ENCODE measurements at places on chromosomes 2 and 18.
A peak's percentile ranks its signal among the peaks of the same experiment; 100 is the strongest.

- no peak for DNase-seq
- no peak overlapping the region for H3K27ac ChIP-seq
- H3K4me3 ChIP-seq, result no peak overlapping the region
- H3K4me1 ChIP-seq, result no peaks in the 10 kb centered on the region
- H3K27me3 ChIP-seq, result no peaks in the 10 kb centered on the region
- no peaks in the 10 kb centered on the region for H3K36me3 ChIP-seq
Measured at GRCh38 chr18:78773819-78774218, 205.8 kb upstream of the SALL3 start.

DNA sequence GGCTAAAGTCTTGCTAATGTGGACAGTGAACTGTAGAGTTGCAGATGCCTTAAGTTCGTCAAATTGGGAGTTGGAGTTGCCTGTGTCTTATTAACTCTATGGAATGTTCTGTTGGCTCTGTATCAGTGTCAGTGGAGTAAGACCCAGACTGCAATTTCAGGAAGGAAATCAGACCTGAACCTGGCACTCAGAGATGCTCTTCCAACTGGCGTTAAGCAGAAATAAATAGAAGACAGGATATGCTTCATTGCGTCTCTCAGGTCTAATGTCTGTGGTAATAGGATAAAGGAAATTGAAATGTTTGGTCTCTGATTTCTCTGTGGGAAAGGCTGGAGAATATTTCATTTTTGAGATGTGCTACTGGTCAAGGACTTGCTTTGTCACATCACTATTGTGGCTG lies 846.7 kb upstream of the ID2 start:
- no peaks in the 10 kb centered on the region for H3K4me1 ChIP-seq
- no peak overlapping the region for H3K4me3 ChIP-seq
- H3K36me3 ChIP-seq, result no peaks in the 10 kb centered on the region

GRCh38 chr2:238811759-238812158 lies 36.1 kb upstream of the TWIST2 start:
- no peaks in the 10 kb centered on the region for H3K36me3 ChIP-seq
- H3K27ac ChIP-seq, result no peak overlapping the region
- no peaks in the 10 kb centered on the region for H3K4me1 ChIP-seq
- no peaks in the 10 kb centered on the region for H3K27me3 ChIP-seq
- DNase-seq, result no peak

DNA sequence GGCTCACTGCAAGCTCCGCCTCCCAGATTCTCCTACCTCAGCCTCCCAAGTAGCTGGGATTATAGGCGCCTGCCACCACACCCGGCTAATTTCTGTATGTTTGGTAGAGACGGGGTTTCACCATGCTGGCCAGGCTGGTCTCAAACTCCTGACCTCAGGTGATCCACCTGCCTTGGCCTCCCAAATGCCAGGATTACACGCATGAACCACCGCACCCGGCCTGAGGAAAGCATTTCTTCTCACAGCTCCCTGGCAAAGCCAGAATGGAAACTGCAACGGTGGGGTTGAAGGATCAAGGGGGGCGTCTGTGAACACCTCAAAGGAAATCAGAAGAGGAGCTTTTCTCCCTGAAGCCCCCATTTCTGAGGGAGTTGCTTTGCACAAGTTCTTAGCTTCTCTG lies 11.2 kb upstream of the TEX51 start:
- no peaks in the 10 kb centered on the region for H3K36me3 ChIP-seq
- H3K4me3 ChIP-seq, result no peak overlapping the region

DNA sequence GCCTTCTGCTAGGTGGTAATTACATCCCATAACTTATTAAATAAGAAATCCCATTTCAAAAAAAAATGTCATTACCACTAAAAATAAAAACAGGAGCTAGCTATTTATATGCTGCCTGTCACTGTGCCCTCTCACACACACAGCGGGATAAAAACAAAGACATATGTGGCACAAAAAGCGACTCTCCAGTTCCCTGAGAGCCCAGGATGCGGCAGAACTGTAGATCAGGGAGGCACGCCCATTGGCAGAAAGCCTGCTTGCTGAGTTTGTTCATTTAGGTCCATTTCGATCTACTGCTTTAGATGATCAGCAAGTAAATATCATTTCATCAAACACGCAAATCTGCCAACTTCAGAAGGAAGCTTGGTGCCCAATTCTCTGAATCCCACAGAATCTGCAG lies 124.4 kb downstream of the TMEM163 start:
- DNase-seq, result no peak
- no peaks in the 10 kb centered on the region for H3K27me3 ChIP-seq

- H3K4me1 ChIP-seq, result no peaks in the 10 kb centered on the region
- DNase-seq, result no peak
- H3K27me3 ChIP-seq, result peaks cover 14% of the 10 kb centered on the region
- H3K4me3 ChIP-seq, result no peak overlapping the region
Measured at GRCh38 chr18:76515576-76515975, 20.5 kb upstream of the ZNF516 start.

DNA sequence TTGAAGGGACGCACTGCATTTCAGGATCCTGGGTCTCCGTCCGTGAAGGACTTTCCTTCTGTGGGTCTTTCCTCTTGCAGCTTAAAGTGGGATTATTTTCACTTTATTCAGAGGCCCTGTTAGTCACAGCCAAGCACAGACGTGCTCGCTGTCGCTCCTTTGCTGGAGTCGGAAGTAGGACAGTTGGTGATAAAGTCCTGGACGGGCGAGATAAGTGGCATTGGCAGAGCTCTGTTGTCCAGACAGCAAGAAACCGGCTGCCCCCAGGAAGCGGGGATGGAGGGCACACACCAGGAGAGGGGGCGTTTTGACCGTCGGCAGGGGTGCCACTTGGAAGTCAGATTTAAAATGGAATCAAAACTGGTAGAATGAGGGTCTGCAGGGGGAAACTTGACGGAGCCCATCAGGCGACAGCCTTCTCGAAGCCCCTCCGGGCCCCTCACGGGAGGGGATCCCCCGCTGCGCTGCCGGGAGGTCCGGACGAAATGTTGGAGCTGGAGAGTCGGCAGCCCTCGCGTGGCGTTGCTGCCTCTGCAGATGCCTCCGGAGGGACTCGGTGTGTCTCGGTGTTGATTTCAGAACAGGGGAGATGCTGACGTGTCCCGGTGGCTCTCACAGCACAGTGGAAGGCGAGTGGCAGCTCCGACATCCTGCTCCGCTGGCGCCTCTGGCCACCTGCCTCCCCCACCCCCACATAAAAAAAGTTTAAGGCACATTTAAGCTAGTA lies 124.2 kb downstream of the NFATC1 start:
- H3K27me3 ChIP-seq, result no peaks in the 10 kb centered on the region
- H3K4me3 ChIP-seq, result peak overlapping the region; percentile 23
- H3K36me3 ChIP-seq, result no peaks in the 10 kb centered on the region
- no peak overlapping the region for H3K27ac ChIP-seq
- DNase-seq, result no peak

GRCh38 chr18:10525697-10526560 lies at the start of gene NAPG:
Gene NAPG, plus strand, starts transcription at chr18:10526027. Its CDS starts 76 bp downstream, at chr18:10526103.
- H3K4me1 ChIP-seq, result peaks cover 3% of the 10 kb centered on the region
- H3K27me3 ChIP-seq, result no peaks in the 10 kb centered on the region
- H3K36me3 ChIP-seq, result peaks cover 4% of the 10 kb centered on the region
- DNase-seq, result peak; percentile 94

GRCh38 chr2:42008241-42008921 lies 39.4 kb upstream of the PKDCC start:
- H3K27ac ChIP-seq, result no peak overlapping the region
- H3K4me3 ChIP-seq, result no peak overlapping the region
- H3K36me3 ChIP-seq, result no peaks in the 10 kb centered on the region
- H3K4me1 ChIP-seq, result no peaks in the 10 kb centered on the region
- no peaks in the 10 kb centered on the region for H3K27me3 ChIP-seq

- H3K27me3 ChIP-seq, result no peaks in the 10 kb centered on the region
- no peak overlapping the region for H3K27ac ChIP-seq
- no peaks in the 10 kb centered on the region for H3K4me1 ChIP-seq
- no peak for DNase-seq
- H3K36me3 ChIP-seq, result peaks cover 65% of the 10 kb centered on the region
- H3K4me3 ChIP-seq, result no peak overlapping the region
Measured at GRCh38 chr2:219149667-219150066, 10.9 kb downstream of the NHEJ1 start.

GRCh38 chr2:12715258-12716031 lies 1.3 kb upstream of the TRIB2 start:
- peak; percentile 43 for DNase-seq
- no peaks in the 10 kb centered on the region for H3K36me3 ChIP-seq
- peak overlapping the region; percentile 85 for H3K4me3 ChIP-seq
- peak overlapping the region; percentile 98 for H3K27ac ChIP-seq
- H3K27me3 ChIP-seq, result no peaks in the 10 kb centered on the region

GRCh38 chr2:12501469-12502158 lies 215.1 kb upstream of the TRIB2 start:
- peaks cover 19% of the 10 kb centered on the region for H3K4me1 ChIP-seq
- no peaks in the 10 kb centered on the region for H3K27me3 ChIP-seq
- no peaks in the 10 kb centered on the region for H3K36me3 ChIP-seq
- no peak overlapping the region for H3K4me3 ChIP-seq

GRCh38 chr18:48853588-48853987 lies 97.2 kb downstream of the SMAD7 start:
- no peak overlapping the region for H3K27ac ChIP-seq
- no peak for DNase-seq
- H3K27me3 ChIP-seq, result no peaks in the 10 kb centered on the region
- H3K4me1 ChIP-seq, result peaks cover 48% of the 10 kb centered on the region

- no peak for DNase-seq
- H3K36me3 ChIP-seq, result no peaks in the 10 kb centered on the region
- no peak overlapping the region for H3K4me3 ChIP-seq
- no peaks in the 10 kb centered on the region for H3K27me3 ChIP-seq
Measured at GRCh38 chr2:67641312-67642045, 244.3 kb downstream of the ETAA1 start.

DNA sequence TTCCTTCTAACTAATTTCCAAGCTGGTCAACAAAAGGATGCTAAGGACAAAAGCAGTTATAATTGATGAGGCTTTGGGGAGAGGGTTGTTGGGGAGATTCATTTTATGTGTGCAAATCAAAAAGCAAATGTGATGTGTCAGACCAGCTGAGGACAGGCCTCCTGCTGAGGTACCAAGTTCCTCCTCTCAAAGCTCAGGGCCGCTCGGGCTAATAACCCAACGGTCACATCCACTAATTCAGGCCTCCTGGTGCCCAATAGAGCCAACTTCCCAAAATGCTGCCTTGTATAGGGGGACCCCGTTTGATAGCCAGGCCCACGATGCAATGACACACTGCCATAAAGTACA lies 88.6 kb upstream of the RTN4 start:
- H3K27ac ChIP-seq, result no peak overlapping the region
- no peaks in the 10 kb centered on the region for H3K27me3 ChIP-seq
- H3K4me3 ChIP-seq, result no peak overlapping the region
- H3K36me3 ChIP-seq, result no peaks in the 10 kb centered on the region

DNA sequence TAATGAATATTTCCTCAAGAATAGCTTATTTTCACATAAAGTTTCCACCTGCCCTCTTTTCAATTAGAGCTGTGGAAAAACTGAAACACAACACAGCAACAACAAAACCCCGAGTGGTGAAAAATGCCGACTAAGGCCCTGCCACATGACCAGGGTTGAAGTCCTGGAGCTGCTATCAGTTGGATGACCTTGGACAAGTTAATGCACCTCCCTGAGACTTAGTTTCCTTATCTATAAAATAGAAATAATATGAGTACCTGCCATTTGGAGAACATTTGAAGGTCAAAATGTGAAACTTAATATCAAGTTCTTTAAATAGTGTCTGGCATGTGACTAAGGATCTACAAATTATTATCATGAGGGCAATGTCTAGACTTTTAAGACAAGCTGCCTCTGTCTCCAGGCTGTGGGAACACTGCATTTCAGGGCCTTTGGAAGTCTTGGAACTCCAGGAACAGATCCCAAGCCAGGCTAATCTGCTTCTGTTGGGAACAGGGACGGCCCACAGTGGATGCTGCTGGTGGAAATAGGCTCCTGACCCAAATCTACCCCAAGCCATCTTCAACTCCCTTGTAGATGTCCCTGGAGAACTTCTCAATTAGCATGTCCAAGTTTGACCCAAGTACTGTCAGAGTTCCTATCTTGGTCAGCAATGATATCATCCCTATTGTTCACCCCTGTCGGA lies 42.0 kb upstream of the TRIB2 start:
- no peaks in the 10 kb centered on the region for H3K27me3 ChIP-seq
- no peaks in the 10 kb centered on the region for H3K36me3 ChIP-seq
- peaks cover 9% of the 10 kb centered on the region for H3K4me1 ChIP-seq

DNA sequence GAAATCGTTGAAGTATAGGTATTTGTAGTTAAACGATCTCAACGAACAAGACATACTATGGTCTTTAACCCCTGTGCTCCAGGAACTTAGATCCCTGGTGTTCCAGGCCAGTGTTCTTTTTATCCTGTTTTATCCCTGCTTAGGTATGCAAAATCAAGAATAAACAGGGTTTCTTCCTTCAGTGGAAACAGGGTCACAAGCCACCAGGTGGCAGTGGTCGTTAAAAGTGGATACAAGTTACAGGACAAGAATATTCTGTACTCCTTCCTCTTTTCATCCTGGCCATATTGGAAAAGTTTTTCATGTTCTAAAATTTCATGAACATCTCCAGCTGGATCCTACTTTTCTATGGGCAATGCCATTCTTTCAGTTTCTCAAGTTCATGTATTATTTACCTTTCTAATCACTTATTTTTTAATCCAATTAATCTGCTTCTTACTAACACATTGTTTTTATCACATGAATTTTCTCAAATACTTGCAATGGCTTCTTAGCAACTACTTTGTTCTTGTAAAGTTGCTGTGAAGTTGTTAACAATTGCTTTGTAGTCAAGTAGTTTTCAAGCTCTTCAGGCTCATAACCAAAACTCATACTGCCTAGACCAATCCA lies 16.4 kb upstream of the HNMT start:
- no peaks in the 10 kb centered on the region for H3K4me1 ChIP-seq
- peak; percentile 70 for DNase-seq
- H3K27me3 ChIP-seq, result no peaks in the 10 kb centered on the region
- H3K4me3 ChIP-seq, result no peak overlapping the region
- no peak overlapping the region for H3K27ac ChIP-seq

DNA sequence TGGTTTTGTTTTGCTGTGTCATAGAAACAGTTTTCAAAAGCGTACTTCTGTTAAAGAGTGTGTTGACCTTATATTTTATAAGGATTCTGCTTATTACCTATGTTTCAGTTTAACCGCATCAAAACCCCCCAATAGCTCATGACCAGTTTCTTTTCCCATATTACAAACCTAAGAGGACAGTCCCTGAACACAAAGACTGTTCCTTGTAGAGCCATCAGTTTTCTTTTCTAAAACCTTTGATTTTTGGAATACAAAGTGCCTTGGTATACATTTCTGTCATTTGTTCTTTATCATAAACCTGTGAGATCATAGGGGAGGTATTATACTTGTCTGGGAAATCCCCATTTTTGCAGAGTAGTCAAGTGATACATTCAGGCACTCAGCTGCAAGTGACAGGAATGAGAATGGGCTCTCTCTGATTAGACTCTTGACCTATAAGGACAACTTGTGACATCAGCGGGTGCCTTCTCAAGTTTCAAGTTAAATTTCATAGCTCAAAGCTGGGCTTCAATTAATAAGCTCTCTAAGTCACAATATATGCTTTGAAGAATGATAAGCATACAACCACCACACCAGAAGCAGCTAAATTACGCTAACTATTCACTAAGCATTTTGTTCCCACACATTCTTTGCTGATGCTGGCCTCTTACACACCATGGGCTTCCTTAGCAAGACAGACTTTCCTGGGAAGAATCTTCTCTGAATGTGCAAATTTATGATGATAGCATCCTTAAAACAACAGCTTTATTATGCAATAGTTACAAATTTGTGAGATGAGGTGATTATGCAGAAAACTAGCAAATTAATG lies 97.5 kb upstream of the CD302 start:
- H3K27ac ChIP-seq, result no peak overlapping the region
- no peaks in the 10 kb centered on the region for H3K36me3 ChIP-seq
- no peak overlapping the region for H3K4me3 ChIP-seq
- H3K4me1 ChIP-seq, result no peaks in the 10 kb centered on the region
- no peaks in the 10 kb centered on the region for H3K27me3 ChIP-seq

- no peak overlapping the region for H3K4me3 ChIP-seq
- H3K36me3 ChIP-seq, result no peaks in the 10 kb centered on the region
- H3K27me3 ChIP-seq, result no peaks in the 10 kb centered on the region
- H3K27ac ChIP-seq, result no peak overlapping the region
- H3K4me1 ChIP-seq, result no peaks in the 10 kb centered on the region
- no peak for DNase-seq
Measured at GRCh38 chr2:30675758-30676157, 131.5 kb downstream of the CAPN13 start.

All from heart left ventricle (tissue), 16 donors.